ENCODE measurements at places on chromosomes 6 and 20.

GRCh38 chr6:129104560-129104959 is 221.6 kb downstream of the LAMA2 start:
- DNase-seq, result peak; percentile 74

DNA sequence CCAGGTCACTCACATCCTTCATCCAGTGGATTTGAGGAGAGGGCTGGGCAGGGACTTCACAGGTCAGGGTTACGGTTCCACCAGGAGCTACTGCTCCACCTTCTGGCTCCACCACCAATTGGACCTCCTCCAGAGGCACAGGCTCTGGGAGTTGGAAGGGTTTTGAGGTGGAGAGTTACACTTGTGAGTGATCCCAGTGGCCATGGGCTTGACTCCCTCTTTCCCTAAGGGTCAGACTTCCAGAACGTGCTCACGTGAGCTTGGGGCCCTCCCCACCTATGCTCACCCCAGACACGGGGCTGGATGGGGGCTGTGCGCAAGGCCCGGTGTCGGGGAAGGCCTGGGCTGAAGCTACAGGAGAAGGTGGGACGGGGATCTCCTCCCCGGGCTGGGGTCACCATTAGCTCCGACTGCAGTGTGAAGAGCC is 1.5 kb downstream of the AGER start:
- DNase-seq, result no peak

- DNase-seq, result no peak
Measured at GRCh38 chr6:143676437-143677045, 1.2 kb upstream of the PHACTR2 start.

DNA sequence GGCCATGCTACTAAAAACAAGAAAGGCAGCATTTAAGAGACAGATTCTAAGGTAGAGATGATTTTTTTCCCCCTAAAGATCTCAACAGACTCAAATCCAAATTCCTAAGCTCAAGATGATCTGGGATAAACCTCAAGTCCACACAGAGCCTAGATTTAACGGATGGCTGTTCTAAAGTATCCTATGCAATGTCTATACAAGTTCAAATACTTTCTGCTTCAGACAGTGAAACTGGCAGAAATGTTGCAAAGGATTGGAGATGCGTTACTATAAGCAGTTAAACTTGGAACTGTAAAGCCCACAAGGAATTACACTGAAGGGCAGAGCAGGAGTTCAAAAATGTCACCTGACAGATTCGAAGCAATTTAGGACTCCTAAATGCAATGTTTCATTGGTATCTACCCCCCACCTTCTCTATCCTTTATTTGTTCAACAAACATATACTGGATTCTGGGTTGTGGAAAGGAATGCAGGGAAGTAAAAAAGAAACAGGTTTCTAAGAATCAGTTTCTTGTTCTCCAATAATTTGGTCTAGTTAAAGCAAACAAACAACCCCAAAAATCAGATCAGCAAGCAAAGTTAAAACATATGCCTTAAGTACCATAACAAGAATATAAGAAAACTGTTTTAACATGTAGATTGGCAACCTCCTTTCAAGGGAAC is 1.6 kb downstream of the DNAAF9 start:
- no peak for DNase-seq

DNA sequence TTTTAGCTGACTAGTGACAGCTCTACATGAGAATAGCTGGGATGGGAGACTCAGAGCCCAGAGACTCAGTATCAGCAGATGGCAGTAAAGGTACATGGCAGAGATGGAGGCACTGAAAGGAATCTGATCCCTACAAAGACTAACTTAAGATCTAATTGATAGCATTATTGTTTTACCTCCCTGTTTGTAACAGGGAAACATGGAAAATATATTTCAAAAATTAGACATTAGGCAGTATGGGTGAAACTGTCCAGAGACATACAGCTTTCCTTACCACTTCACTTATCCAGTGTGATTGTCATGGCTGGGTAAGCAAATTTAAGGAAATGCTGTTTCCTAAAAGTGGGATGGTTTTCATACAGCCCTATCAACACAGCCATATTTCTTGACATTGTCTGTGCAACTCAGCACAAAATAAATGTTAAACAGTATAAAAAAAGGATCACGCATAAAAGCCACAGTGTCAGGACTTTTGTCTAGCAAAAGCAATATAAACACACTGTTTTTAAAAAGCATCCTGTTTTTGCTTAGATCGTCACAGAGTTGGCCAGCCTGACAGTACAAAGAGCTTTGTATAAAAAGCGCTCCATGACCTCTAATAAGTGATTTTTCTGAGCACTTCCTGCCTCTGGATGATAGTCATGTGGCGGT is 376.9 kb downstream of the PHF3 start:
- peak; percentile 9 for DNase-seq

DNA sequence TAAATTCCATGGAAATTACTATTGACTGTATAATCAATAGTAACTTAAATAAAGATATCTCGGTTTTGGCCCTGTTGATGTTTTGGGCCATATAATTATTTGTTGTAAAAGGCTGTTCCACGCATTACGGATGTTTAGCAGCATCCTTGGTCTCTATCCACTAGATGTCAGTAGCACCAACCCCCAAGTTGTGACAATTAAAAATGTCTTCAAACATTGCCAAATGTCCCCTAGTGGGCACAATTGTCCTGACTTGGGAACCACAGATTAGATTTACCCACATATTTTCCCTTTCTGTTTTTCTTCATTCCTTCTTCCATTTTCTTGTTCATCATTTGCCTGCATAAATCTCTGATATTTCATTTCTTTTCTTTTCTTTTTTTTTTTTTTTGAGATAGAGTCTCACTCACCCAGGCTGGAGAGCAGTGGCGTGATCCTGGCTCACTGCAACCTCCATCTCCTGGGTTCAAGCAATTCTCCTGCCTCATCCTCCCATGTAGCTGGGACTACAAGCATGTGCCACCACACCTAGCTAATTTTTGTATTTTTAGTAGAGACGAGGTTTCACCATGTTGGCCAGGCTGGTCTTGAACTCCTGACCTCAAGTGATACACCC is 13.6 kb upstream of the WFDC8 start:
- peak; percentile 70 for DNase-seq

DNA sequence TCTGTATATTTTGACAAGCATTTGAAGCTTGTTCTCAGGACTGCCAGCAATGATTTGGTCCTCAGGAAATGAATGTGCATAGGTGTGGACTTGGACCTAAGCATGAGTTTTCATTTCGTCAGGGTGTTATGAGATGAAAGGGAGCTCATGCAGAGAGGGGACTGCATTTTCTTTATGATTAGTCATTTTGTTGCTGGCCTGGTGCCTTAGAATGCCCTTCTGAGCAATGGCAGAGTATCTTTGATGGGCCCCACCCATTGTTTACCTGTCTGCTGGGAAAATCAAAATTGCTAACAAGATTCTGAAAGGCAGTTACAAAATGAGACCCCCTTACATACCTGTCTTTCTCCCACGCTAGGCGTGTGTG is 51.5 kb upstream of the MTHFD1L start:
- DNase-seq, result no peak

DNA sequence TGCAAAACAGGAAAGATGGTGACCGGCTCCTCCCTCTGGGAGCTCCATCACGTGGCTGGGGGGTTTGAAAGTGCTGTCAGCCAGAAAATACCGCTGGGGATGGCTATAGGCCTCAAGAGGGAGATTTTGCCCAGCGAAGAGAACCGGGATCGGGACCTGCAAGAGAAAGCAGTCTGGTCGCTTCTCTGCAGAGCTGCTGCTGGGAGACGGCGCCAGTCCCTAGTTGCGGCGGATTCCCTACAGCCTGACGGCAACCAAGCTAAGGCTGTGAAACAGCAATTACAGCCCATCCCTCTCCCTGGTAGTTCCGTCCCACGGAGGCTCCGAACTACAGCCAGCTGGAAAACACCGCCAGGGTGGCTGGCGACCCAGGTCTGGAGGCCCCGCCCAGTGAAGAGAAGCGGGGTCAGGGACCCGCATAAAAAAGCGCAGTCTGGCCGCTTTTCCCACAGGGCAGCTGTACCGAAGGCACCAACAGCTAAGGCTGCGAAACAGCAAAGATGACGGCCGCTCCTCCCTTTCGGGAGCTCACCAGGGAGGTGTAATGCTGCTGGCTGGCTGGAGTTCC is 238.1 kb upstream of the IRAK1BP1 start:
- peak; percentile 40 for DNase-seq

GRCh38 chr6:27812805-27813492 is 99.2 kb downstream of the OR2B2 start:
- no peak for DNase-seq

DNA sequence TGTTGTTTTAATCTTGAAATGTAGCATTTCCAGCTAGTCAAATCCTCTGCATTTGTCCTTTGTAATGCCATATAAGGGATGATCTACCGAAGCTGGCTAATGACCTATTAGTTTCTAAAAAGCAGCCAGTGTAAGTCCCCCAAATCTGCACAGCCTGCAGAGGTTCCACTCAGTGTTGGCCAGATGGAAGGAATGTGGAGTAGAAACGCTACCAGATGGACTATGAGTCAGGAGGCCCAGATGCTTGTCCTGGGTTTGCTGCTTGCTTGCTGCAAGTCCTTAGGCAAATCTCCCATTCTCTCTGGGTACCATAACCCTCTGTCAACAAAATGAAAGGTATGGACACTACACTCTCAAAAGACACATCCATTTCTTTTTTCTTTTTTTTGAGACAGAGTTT is 149.8 kb downstream of the BTBD9 start:
- peak; percentile 26 for DNase-seq

GRCh38 chr6:108793516-108794251 is 54.5 kb upstream of the ARMC2 start:
- DNase-seq, result no peak

- no peak for DNase-seq
Measured at GRCh38 chr6:8130399-8130798, 28.1 kb upstream of the EEF1E1 start.

GRCh38 chr6:100479179-100480035 is 14.7 kb upstream of the SIM1 start:
- peak; percentile 74 for DNase-seq

- no peak for DNase-seq
Measured at GRCh38 chr6:167497428-167498056, 172.7 kb downstream of the TTLL2 start.

GRCh38 chr6:2149361-2150006 is 95.9 kb downstream of the GMDS start:
- no peak for DNase-seq

DNA sequence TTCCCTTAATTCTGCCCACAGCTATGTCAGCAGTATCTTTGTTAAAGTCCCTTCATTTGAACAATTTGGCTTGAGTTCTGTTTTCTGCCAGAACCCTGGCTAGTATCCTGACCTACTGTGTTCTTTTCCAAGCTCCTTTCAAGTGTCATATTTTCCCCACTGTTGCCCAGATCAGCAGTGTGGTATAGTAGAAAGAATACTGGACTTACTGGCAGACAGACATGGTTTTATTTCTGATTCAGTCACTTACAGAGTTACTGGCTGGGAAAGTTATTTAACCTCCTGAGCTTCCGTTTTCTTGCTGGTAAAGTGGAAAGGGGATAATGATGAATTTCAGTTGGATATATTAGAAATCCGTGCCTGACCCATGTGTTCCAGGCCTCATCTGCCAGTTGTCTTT is 39.8 kb upstream of the RAB23 start:
- no peak for DNase-seq

DNA sequence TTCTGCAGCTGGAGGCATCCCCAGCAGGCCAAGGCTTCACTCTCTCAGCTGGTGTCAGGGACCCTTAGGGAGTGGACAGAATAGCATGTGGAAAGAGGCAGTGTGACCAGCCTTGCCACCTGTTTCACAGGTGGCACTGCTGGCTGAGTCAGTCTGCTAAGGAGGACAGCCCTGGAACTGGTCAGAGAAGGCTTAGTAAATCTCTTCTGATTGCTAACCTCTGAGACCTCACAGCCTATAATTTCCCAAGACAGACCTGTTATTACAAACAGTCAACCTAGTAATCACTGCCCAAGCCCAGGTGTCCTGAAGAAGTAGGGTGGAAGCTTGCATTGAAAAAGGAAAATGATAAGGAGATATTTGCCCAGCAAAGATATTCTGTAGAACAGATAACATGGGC is 26.4 kb upstream of the PAQR8 start:
- DNase-seq, result peak; percentile 6

DNA sequence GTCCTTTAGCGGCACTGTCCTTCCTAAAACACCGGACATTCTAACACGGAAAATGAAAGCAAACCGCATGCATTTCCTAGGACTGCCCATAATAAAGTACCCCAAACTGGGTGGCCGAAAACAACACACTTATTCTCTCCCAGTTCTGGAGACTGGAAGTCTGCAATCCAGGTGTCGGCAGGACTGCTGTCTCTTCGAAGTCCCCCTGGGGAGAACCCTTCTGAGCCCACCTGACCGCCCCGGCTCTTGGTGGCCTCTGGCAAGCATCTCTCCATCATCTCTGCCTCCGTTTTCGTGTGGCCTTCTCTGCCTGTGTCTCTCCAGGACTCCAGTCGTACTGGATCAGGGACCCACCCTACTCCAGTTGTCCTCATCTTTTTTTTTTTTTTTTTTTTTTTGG is 55.4 kb downstream of the SYNJ2 start:
- no peak for DNase-seq
